Dermis microvascular lymphatic vessel endothelial cell (primary cell): ENCODE measurements at places on chromosomes 4 and X.

DNA sequence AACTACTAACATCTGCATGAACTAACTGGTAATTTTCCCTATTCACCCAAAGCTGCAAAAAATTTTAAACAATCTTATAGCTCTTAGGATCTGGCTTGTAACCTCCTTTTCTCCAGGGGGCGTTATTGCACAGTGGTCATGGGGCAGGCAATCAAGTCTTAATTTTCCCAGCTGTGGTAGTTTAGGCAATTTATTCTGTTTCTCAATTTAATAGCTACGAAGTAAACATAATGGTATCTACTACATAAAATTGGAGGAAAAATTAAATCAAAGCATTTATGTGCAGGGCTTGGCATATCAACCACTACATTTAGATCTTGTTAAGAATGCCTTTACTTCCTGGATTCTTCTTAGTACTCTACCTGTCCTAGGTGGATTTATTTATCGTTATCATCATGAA, 137.4 kb upstream of the GUCY1A1 start:
- DNase-seq, result no peak

DNA sequence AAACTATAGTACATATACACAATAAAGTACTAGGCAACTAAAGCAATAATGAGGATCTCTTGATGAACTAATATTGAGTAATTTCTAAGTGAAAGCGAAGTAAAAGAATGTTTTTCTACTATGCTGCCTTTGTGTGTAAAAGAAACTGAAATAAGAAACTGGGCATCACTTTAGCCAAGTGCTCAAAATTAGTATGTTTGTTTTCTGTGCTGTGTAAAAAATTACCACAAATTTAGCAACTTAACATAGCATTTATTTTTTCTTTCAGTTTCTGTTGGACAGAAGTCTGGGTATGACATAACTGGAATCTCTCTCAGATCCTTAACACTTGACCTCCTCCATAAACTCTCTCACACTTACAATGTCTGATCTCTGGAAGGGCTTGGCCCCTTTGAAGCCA, 687.1 kb upstream of the MAGEB2 start:
- DNase-seq, result no peak

DNA sequence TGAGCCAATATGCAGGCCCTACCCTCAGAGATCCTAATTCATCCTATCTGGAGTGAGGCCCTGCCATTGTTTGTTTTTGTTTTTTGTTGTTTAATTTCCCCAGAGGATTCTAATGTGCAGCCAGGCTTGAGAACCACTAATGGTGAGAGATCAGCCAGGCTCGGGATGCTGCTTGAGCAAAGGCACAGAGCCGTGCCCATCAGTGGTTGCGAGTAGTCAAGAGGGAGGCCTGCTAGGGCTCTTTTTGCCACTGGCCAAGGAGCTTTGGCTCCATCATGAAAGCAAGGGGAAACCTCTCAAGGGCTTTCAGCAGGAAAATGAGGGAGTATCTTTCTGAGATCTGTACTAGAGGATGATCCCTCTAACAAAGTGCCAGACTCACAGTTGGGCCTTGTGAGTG, 2.7 kb downstream of the TCEANC start:
- no peak for DNase-seq

DNA sequence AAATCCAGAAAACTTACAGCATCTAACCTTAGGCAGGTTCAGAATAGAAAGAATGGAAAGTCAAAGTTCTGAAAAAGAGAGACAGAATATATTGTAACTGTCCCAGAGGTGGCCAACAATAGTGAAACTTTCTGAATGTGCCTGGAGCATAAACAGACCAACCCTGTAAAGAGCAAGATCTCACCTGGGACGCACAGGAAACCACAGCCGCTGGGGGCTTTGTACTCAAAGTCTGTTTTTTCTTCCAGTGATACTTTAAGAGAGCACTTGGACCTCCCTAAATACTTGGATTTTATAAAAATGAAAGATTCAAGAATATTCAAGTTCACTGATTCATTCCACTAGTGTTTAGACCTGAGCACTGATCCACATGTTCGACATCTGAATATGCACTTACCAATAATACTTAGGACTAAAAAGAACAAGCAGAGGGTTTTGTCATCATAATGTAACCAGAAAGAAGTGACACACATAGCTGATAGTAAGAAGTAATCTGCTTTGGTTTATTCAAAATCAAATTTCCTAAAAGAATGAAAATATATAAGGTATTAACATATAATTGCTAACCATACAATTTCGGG, 35.3 kb downstream of the ARAP2 start:
- DNase-seq, result no peak

- no peak for DNase-seq
Observed at GRCh38 chr4:85491527-85491926, 16.6 kb downstream of the ARHGAP24 start.

GRCh38 chr4:172786039-172786792, 382.4 kb upstream of the GALNT7 start:
- no peak for DNase-seq

DNA sequence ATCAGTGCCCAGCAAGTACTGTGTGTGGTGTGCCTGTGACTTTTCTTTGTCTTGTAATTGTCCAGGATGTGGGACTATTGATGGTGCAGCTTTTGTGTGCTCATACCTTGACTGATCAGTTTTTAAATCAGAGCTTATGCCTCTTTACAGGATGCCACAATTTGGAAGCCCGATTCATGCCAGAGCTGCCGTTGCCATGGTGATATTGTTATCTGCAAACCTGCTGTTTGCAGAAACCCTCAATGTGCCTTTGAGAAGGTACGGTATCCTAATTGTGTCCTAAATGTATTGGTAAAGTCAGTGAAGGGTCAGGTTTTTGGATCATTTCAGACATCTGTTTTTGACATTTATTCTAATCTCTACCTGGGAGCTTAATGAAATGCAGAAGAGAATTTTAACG, 180.2 kb downstream of the FRAS1 start:
- no peak for DNase-seq

- DNase-seq, result no peak
Observed at GRCh38 chrX:70452143-70452733, 7.6 kb downstream of the DLG3 start.

DNA sequence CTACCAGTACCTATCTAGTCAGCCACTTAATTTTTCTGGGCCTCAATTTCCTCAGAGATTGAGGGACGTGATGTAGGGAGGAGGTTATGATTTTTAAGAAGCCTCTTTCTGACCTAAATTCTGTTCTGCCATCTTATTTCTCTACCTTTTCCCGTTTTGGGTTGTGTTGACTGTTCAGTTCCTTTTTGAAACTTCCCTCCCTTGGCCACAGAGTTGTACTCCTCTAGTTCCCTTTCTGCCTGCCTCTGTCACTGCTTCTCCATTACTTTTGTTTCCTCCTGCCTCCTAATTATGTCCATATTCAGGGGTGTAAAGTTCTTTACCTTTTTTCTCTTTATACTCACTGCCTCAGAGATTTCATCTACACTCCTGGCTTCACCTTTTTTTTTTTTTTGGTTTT, 25.4 kb downstream of the CLCN5 start:
- no peak for DNase-seq
